ENCODE measurements at places on chromosomes 2 and 18.

- DNase-seq: peak; percentile 54
These were observed 161.9 kb upstream of the SIX2 start for GRCh38 chr2:45171136-45171501.

DNA sequence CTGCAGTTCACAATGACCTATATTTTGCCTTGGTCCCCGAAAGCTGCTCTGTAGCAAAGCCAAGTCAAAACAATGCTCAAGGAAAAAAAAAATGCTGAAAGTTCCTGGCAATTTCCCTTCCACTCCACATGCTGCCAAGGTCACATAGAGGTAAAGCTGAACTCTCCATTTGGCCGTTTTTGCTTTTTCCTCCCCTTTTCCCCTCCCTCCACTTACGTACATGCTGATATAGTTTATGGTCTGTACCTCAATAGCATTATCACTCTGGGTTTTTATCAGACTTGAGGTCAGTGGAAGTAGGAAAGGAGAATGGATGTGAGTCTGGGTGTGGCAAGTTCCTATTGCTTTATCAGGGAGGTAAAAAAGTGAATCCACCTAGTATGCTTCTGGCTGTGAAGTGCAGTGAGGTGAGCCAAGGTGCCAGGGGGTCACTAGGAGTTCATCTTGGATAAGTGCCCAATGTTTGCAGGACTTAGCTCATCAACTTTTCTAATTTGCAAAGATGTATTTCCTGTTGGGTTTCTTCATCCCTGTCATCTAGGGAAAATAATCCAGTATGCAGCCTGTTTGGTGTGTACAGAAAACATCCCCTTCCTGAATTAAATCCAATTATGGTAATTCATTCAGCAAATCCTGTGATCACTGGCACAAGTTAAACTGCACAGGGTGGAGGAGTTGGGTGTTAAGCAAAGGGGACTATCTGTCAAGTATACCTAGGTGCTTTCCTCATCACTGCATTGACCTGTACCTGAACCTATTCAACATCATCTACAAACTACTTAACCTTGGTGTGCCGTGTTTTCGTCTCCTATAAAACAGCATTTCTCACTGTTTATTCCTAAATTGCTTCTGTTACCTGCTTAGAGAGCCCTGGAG is 124.3 kb upstream of the CYP26B1 start:
- DNase-seq: peak; percentile 60

- no peak for DNase-seq
These were observed 211.3 kb downstream of the LOXHD1 start for GRCh38 chr18:46445522-46446313.

DNA sequence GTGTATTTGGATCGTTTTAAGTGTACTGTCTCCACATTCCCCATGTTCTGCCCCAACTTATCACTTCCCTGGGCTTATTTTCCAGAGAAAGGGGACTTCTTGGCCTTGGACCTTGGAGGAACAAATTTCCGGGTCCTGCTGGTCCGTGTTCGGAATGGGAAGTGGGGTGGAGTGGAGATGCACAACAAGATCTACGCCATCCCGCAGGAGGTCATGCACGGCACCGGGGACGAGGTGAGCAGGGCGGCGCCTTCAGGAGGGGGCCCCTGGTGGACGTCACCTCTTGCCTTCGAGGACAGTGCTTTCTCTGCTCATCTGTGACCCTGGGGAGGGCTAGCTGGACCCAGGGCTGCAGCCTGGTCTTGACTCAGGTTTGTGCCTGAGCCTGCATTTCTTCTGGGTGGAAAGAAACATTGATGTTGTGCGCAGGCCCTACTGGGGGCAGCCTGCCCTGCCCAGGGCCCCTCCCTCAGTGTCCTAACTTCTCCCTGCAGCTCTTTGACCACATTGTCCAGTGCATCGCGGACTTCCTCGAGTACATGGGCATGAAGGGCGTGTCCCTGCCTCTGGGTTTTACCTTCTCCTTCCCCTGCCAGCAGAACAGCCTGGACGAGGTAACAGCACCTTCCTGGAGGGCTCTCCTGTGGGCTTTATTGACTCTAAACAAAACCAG is 47.8 kb downstream of the HK2 start:
- DNase-seq: no peak

DNA sequence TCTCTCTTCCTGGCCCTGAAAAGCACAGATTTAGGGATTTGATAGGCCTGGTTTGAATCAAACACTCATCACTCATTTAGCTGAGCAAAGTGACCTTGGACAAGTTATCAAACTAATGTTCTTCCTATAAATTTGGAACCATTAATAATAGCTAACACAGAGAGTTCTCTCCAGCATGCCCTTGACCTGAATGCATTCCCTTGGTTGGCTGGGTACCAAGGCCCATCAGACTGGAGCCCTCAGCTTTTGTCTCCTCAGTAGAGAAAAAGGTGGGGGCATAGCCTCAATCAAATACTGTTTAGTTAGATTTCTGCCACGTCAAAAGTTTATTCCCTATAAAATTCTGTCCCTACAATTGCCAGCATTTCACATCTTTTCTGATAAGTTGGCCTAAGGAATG is 13.8 kb upstream of the MRPL19 start:
- DNase-seq: no peak

DNA sequence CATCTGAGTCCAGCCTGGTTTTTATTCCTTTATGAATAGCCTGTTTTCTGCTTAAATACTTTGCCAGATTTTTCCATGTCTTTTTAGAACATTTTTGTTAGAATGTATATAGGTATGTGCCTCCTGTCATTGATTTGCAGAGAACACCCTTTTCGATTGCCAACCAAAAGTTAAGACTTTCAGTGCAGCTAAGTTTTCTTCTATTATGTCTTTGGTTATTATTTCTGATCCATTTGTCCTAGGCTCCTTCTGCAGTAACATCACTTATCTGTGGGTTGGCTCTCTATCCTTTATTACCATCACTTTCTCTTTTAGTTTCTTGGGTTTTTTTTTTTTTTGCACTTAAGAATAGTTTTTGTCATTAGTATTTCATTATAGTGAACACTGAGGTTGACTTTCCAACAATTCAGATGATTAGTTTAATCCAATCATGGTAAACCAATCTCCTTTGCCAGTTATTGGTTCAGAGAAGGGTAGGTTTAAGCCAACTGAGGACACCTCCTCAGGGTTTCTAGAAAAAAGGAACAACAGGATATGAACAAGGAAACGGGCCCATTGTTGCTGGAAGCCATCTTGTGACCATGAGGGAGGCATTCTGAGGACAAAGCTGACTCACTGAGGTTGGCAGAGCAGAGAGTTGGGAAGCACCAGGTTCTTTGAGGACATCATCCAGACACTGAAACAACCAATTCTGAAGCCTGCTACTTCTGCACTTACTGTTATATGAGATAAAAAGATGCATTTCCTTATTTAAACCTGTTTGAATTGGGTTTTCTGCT is 37.9 kb upstream of the GBX2 start:
- no peak for DNase-seq

- DNase-seq: no peak
These were observed 198.4 kb downstream of the CMPK2 start for GRCh38 chr2:6667326-6667725.

DNA sequence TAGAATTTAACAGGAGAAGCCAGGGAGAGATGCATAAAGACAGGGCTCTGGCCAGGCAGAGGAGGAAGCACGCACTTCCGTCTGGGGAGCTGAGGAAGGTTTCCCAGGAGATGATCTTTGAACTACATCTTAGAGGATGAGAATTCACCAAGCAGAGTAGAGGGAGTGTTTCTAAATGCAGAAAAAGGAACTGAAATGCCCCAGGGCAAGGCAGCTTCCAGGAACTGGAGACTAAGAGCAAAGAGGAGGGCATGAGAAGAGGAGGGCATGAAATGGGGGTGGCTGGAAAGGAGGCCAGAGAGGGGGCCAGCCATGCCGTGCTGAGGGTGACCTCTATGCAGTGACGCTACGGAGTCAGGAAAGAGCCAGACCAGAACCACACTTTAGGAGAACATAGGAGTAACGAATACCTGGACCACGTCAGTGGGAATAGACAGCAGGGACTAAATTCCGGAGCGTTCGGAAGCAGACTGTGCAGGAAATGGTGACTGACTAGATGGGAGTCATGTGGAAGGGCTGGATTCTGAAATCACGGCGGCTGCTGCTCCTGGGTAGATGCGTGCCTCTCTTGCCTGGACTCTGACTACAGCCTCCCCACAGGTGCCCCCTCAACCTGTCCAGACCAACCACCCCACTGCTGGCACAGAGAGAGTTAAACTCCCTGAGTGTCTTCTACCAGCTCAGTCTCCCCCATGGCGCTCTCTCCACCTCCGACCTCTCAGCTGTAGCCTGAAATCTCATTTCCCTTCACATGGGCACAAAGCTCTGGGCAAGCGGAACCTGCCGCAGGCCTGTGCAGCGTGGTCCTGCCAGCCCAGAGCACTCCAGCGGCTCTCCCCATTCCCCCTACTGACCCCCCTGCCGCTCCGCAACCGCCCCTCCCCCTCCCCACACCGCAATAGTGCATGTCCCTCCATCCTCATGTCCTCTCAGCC is 87.0 kb upstream of the RTN4 start:
- no peak for DNase-seq

- DNase-seq: peak; percentile 8
These were observed 63.6 kb downstream of the ACKR3 start for GRCh38 chr2:236633219-236633570.

- no peak for DNase-seq
These were observed 5.1 kb downstream of the FER1L5 start for GRCh38 chr2:96647681-96648080.

- no peak for DNase-seq
These were observed 209.5 kb downstream of the PIK3C3 start for GRCh38 chr18:42164556-42164955.

- no peak for DNase-seq
These were observed 48.9 kb downstream of the LAMA3 start for GRCh38 chr18:23738151-23738550.

DNA sequence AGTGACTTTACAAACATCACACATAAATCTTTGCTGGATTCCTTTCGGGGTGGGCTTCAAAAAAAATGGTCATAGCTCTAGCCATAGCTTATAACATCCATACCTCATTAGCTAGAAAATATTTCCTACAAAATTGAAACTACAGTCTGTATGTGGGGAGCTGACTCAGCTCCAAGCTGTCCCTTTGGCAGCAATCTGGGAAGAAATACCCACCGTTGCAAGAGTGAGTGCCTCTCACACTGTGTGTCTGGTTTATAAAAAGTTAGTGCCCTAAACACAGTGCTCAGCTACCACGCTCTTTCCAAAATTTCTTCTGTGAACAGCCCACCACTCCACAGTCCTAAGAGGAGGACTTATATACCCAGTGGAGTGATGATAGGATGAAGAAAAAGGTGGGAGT is 170.1 kb downstream of the RBM43 start:
- DNase-seq: no peak

- DNase-seq: no peak
These were observed 26.1 kb downstream of the NIFK start for GRCh38 chr2:121710470-121711170.

GRCh38 chr2:219912491-219912921 is 285.1 kb downstream of the SLC4A3 start:
- peak; percentile 90 for DNase-seq

GRCh38 chr2:234300932-234301823 is 195.7 kb downstream of the ARL4C start:
- no peak for DNase-seq

DNA sequence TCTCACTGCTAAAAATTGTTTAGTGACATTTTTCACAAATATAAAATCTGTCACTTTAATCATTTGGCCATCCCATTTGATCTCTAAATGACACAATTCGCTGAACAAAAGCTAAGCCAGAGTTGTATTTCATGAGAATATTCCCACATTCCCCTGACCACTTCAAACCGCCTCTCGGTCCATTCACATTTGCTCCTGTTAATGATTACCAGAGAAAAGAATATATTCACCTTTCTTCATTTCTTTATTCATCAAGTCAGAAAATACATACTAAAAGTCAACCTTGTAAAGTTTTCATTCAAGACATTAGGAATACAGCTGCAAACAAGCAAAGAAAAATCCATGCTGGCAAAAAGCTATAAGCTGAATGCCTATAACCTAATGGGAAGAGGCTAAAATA is 225.5 kb downstream of the DOK6 start:
- no peak for DNase-seq

DNA sequence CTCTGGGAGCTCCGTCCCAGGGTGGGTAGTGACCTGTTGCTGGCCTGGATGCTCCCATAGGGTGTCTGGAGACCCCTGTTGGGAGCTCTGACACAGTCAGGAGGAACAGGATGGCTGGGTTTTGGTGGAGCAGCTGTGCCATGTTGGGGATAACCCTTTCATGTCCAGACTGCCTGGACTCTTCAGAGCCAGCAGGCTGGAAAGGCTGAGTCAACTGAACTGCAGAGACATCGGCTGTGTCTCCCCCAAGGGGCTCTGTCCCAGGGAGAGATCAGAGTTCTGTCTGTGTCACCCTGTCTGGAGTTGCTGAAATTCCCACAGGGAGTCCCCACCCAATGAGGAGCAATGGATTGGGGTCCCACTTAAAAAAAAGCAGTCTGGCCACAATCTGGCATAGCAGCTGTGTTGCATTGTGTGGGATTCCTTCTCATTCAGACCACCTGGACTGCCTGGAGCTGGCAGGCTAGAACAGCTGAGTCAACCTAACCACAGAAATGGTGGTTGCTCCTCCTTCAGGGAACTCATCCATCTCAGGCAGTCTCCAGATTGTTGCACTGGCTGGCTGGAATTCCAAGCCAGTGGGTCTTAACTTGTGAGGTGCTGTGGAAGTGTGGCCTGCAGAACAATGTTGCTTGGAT is 37.2 kb downstream of the AGPS start:
- no peak for DNase-seq

- DNase-seq: no peak
These were observed 87.6 kb downstream of the ALPK2 start for GRCh38 chr18:58541146-58541788.

- no peak for DNase-seq
These were observed 105.9 kb downstream of the PXDN start for GRCh38 chr2:1638281-1638860.
